ENCODE measurements at places on chromosomes 3 and 15. TPM values are rescaled to one million over a fixed set of nuclear protein-coding genes. Genes with fewer than 3 reads are reported as not detected.

Gene OR5AC2
- not detected for total RNA-seq

Gene FGF12
- 0.13 TPM for total RNA-seq

Gene ISLR2
- total RNA-seq: not detected

Gene SEMA5B
- under 0.01 TPM for total RNA-seq

Gene TMEM266
- under 0.01 TPM for total RNA-seq

Gene SPESP1
- 4.2 TPM for total RNA-seq

Gene RFX7
- total RNA-seq: 3.2 TPM

Gene FXR1
- 112 TPM for total RNA-seq

Gene AQP9
- not detected for total RNA-seq

Gene PLSCR2
- total RNA-seq: not detected

Gene TJP1
- total RNA-seq: 86.5 TPM

Gene CKMT1B
- 43.7 TPM for total RNA-seq

Gene NEK10
- 1.0 TPM for total RNA-seq

Gene KNL1
- total RNA-seq: 0.53 TPM

Gene TGM5
- 1.8 TPM for total RNA-seq

Gene LMAN1L
- under 0.01 TPM for total RNA-seq
